SHP77 treated with DMSO at 0.1 percent for 48 hours (cell line): ENCODE measurements at places on chromosomes 4 and X.

GRCh38 chrX:101407748-101408531, at the start of the genes GLA and HNRNPH2:
Gene GLA (minus strand): TSS chrX:101407925. CDS start chrX:101407903, 22 bp downstream.
Gene HNRNPH2 (plus strand): TSS chrX:101408222. CDS start chrX:101411989, 3,767 bp downstream.
- DNase-seq, result peak; percentile 86

- no peak for DNase-seq
Observed at GRCh38 chr4:63937961-63938360, 471.3 kb downstream of the TECRL start.

DNA sequence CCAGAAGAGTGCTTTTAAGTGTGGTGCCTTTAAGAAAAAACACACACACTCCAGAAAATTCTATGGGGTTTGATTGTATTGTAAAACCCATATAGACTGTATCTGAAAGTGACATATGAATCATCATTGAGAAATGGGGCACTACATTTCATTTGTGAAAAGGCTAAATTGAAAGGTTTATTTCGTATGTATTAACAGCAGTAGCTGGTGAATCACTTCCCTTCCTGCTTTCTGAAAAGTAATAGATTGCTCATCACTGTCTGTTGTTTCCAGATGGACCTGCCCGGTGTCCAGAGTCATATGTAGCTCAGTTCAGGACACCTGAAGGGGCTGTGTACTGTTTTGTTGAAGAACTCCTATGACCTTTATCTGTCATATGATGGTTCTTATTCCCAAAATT, 28.1 kb upstream of the HPRT1 start:
- no peak for DNase-seq

DNA sequence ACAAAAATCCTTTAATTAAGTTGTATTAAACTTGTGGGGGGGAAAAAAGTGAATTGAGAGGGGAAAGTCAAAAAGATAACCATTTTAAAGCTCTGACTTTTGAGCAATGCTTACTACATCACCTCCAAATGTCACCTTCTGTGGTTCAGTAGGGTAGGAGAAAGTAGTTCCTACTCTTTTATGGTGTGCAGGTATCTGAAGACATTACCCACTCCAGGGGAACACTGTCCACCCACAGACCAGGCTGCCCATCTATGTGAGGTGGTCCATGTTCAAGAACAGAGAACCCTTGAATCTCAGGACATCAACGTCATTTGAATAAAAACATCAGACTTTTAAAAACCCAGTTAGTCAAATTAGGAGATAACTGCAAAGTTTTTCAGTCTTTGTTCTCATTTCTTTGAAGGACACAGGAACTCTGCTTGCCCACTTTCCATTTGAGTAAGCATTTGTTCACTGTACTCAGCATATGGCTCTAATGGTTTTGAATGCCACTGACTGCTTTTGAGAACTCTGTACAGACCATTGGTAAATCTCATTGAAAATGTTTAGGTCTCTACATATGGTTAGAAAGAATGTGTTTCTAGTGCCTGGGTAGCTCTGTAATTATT, 18.4 kb downstream of the NMU start:
- DNase-seq, result no peak

DNA sequence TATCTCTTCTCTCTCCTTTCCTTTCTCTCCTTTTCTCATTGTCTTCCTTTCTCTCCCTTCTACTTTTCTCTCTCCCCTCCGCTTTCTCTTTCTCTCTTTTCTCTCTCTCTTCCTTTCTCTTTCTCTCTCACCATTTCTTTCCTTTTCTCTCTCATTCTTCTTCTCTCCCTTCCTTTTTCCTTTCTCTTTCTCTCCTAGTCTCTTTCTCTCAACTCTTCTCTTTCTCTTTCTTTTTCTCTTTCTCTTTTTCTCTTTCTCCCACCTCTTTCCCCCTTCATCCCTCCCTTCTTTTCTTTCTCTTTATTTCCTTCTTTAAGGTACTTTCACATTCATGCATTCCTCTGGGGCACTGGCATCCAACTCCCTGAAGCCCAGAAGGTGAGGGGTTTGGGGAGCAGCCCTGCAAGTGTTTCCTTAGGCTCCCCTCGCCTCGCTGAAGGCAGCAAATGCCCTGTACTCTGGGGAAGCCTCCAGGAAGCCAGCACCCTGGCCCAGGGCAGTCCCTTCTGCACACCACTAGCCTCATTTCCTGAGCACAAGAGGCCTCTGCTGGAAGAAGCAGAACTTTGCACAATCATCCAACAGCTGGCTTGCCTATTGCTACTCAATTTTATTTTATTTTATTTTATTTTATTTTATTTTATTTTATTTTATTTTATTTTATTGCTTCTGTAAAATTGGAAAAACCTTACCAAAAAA, 124.2 kb downstream of the NFKB1 start:
- no peak for DNase-seq

GRCh38 chrX:34546366-34546765, 110.7 kb downstream of the TMEM47 start:
- no peak for DNase-seq

DNA sequence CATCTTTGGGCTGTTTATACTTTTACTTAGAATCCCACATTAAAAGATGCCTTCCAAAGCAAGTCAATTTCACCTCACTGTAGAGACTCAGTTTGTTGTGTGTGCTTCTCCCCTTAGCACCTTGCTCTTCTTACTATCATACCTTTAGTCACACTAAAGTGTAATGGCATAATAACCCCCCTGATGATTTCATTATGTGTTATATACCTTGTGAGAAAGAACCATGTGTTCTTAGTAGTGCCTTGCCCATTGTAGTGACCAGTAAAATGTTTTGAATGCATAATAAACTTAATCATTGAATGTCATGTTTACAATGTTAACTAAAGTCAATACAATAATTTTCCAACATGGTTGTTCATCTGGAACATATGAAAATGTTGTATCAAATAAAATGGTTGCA, 1621.9 kb downstream of the PCDH7 start:
- DNase-seq, result no peak

DNA sequence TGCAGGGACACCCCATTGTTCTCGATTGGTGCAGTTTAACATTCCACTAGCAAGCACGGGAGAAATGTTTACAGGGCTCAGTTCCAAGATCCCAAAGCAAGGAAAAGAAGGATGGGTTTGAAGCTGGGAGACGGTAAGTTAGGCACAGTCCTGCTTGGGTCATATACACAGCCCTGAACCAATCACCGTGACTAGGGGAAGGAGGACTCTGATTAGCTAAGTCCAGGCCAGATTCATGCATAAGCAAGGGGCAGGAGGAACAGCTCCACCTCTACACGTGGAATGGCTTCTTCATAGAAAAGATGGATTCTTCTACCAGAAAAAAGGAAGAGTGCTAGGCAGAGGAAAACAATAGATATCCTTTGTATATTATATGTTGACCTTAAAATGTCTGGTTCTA, 11.0 kb upstream of the EXOC1L start:
- DNase-seq, result no peak

- peak; percentile 35 for DNase-seq
Observed at GRCh38 chr4:93183576-93183975, 645.0 kb upstream of the ATOH1 start.

DNA sequence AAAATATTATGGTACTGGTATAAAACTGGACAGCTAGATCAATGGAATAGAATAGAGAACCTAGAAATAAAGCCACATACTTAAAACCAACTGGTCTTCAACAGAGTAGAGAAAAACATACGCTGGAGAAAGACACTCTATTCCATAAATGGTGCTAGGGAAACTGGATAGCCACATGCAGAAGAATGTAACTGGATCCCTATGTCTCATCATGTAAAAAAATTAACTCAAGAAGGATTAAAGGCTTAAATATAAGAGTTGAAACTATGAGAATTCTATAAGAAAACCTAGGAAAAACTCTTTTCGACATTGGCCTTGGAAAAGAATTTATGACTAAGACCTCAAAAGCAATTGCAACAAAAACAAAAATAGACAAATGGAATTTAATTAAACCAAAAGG, 114.6 kb downstream of the PCDH18 start:
- DNase-seq, result no peak

- DNase-seq, result no peak
Observed at GRCh38 chr4:41746025-41746439, 2.5 kb downstream of the PHOX2B start.

DNA sequence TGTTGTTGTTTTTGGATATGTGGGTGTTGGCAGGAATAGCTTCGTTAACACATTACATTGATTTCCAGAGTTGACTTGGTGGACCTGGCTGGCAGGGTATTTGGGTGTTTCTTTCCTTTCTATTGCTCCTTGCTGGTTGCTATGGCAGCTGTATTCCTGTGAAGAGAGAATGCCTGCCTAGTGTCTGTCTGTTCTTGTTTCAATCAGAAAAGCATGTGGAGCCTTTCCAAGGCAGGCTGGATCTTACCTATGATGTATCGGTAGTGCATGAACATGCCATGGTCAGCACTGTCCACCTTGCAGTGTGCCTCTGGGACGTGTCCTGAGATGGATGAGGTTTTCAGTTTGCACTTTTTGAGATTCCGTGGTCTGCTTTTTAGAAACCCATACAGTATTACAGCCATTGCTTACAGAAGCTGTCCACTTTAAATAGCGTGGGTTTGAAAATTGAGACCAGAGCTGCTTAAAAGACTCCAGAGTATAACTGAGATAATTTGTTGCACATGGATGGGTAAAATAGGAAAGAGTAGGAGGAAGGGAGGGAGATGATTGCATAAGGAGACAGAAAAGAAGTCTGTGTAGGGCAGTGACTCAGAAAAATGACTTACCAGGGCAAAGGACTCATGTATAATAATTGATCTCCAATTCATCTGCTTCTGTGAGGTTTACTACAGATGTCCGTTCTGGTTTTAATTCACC, 20.0 kb upstream of the AADAT start:
- no peak for DNase-seq

- DNase-seq, result no peak
Observed at GRCh38 chr4:78079726-78080430, 22.8 kb downstream of the FRAS1 start.

GRCh38 chrX:148270499-148270898, 229.9 kb upstream of the AFF2 start:
- no peak for DNase-seq

- no peak for DNase-seq
Observed at GRCh38 chr4:108170631-108171338, 2.1 kb upstream of the LEF1 start.

DNA sequence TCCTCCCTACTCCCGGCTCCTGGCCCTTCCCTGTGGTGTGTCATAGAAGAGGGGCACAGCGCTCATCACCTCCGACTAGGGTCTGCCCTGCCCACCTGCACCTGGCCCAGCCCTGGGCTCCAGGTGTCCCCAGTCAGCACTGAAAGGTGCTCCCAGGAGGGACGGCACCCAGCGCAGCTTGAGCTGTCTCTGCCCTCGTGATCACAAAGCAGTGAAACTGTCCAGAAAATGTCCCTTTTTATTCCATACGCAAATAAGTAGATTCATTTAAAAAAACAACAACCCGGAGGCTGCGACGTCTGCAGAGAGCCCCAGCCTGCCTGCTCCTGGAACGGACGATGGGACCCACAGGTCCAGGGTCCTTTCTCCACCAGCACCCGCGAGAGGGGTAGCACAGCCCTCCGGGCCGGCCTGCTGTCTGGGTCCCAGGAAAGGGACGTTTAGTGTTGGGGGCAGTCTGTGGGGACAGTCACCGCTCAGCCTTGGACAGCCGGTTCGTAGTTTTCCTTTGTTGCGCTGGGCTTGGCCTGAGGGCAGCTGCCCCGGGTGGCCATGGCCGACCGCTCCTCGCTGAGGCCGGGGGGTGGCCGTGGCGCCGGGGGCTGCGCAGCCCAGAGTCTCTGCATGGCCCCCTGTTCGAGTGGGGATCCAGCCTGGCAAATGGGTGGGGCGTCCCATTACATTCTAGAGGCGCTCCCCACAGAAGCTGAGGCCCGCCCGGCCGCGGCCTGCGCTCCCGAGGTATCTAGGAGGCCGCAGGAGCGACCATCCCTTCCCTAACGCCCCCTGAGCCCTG, 4.6 kb downstream of the HMX1 start:
- no peak for DNase-seq

- DNase-seq, result no peak
Observed at GRCh38 chr4:167785523-167785922, 306.8 kb upstream of the ANXA10 start.

GRCh38 chr4:38242822-38243387, 282.7 kb downstream of the PTTG2 start:
- no peak for DNase-seq

- DNase-seq, result no peak
Observed at GRCh38 chr4:29970626-29971025, 749.5 kb upstream of the PCDH7 start.

DNA sequence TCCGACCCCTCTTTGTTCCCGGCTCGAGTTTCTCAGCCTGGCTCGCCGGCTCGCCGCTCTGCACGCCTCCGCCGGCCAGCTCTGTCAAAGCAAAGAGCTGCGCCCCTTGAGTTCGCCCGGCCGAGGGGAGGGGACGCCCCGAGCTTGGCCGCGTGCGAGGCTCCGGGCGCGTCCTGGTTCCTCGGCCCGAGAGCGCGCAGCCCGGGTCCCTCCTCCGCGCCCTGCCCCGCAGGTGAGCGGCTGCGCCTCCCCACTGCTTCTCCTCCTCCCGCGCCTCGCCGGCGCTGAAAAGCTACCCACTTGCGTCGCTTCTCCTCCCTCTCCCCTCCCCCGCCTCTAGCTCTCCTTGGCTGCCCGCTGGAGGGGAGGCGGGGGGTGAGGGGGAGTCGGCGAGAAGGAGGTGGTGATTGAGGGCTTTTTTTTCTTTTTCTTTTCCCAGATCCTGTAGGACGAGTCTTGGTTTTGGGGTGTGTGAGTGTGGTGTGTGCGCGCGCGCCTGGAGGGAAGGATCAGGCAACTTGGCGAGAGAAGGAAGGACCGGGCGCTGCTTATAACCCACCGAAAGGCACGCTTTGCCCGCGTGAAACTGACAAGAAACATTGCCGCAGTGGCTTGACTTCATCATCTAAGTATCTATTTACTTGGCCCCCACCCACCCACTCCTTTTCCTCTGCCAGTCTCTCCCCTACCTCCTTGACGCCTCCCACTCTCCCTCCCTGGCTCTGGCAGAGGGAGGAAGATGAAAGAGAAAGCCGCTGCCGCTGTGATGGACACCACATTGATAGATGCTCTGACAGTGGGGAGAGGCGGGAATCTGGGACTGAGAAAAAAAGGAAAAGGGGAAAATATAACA, at the start of gene LEF1:
TSS of gene LEF1 (minus strand) at position 262 of the 853 bp plus-strand sequence. CDS start 1,165 bp downstream, outside the sequence.
- DNase-seq, result peak; percentile 3

DNA sequence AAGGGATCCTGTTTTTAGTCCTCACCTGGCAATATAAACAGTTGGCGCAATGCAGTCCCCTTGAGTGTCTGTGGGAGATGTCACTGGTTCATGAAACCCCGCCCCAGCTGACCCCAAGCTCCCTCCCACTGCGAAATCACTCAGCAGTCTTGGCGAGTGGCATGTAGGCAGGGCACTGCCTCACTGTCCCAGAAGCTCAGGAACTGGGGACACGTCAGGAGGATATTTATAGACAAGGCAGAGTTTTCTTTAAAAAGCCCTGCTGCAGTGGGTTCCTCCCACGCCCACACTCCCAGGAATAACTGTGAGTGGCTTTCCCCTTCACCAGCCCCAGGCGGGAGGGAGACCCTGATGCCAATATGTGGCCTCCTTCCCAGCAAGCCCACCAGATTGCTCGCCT, 44.3 kb upstream of the PPP2R2C start:
- no peak for DNase-seq

GRCh38 chr4:185238750-185239149, 29.4 kb downstream of the SNX25 start:
- DNase-seq, result no peak
